WTC11 (cell line): ENCODE measurements at places on chromosomes 1 and 21. TPM values are rescaled to one million over a fixed set of nuclear protein-coding genes. Genes with fewer than 3 reads are reported as not detected.

Gene ZNF593
- 39.6 to 49.1 TPM (median 43.3 TPM) in 3 replicates for total RNA-seq

- peak; percentile 44 for DNase-seq
Measured at GRCh38 chr1:180181048-180181447, 26.4 kb downstream of the QSOX1 start.

GRCh38 chr1:227944931-227945890 is 2.5 kb downstream of the WNT9A start:
- no peak for DNase-seq

- DNase-seq, result no peak
Measured at GRCh38 chr1:53316766-53317581, 10.9 kb downstream of the LRP8 start.

Gene KRTAP7-1
- total RNA-seq, result not detected in 3 replicates

DNA sequence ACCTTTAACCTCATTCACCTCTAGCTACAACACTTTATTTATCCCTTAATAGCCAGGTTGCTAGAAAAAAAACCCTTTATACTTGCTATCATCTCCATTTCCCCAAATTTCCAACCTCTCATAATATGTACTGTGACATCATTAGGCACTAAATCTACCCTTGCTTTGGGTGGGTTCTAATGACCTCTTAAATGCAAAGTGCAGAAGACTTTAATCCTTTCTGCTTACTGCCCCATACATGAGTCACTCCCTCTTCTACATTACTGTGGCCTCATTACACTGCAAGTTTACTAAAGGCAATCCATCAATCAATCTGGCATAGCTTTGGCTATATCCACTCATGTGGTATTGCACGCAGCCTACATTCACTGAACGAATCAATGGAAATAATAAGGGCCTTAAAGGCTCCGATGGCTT is 353.3 kb downstream of the SMYD3 start:
- no peak for DNase-seq

Gene KHDC4
- total RNA-seq, result 46.0 to 64.4 TPM (median 59.8 TPM) in 3 replicates

- no peak for DNase-seq
Measured at GRCh38 chr21:14875704-14876523, 188.9 kb downstream of the NRIP1 start.

DNA sequence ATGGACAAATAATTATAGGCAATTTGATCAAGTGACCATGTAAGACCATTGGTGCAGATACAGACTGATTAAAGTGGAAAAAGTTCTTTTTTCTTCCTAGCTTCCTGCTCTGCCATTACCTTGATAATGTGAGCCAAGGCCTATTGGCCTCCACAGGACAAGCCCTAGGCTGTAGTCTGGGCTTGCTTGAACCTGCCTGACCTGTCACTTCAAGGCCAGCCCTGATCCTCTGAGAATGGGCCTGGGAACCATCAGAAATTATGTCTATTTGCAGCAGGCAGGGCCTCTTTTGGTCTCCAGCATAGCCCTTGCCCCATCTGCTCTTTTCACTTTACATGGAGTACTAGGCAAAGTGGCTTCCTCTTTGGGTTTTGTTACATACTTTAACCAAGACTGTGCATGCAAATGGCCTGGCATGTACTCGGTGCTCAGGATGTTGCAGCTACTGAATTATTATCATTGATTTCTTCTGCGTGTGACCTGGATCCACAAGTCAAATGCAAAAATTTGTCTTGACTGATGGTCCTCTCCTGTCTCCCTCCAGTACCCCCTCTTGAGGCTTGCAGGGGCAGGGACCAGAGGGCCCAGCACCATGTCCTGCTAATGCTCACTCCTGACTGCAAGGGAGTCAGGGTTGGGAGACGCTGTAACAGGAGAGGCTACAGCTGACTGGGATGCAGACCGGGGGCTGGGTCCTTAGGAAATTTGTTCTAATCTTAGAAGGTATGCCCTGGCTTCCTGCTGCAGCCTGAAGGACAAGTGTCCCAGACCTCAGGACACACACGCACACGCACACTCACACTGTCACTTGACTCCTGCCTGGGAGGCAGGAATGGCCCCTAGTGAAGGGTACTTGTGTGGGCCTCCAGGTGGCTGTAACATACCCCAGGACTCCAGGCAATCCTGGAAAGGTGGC is 39.4 kb downstream of the RCSD1 start:
- no peak for DNase-seq

GRCh38 chr1:176736015-176736414 is 273.0 kb downstream of the PAPPA2 start:
- no peak for DNase-seq

Gene INTS11
- total RNA-seq, result 144 to 170 TPM (median 160 TPM) in 3 replicates

Gene ARHGEF2
- 60.0 to 69.5 TPM (median 66.2 TPM) in 3 replicates for total RNA-seq

Gene OR2T35
- total RNA-seq, result not detected in 3 replicates

DNA sequence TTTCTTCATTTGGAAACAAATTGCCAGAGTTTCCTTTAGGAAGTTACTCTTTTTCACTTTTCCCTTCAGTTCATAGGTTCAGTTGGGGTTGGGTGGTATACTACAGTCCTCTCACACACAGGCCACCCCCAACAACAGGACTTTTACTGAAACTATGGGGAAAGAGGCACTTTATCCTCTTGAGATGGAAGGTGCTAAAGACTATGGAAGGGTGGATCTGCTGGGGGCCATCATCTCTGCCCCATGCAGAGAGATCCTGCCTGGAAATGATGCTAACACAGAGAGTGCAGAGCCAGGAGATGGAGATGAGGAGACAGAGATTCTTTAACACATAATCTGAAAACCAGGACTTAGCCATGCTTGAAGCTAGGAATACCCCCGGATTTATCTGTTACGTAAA is 24.3 kb downstream of the ILDR2 start:
- DNase-seq, result no peak

- no peak for DNase-seq
Measured at GRCh38 chr1:190170321-190170720, 307.3 kb downstream of the BRINP3 start.

DNA sequence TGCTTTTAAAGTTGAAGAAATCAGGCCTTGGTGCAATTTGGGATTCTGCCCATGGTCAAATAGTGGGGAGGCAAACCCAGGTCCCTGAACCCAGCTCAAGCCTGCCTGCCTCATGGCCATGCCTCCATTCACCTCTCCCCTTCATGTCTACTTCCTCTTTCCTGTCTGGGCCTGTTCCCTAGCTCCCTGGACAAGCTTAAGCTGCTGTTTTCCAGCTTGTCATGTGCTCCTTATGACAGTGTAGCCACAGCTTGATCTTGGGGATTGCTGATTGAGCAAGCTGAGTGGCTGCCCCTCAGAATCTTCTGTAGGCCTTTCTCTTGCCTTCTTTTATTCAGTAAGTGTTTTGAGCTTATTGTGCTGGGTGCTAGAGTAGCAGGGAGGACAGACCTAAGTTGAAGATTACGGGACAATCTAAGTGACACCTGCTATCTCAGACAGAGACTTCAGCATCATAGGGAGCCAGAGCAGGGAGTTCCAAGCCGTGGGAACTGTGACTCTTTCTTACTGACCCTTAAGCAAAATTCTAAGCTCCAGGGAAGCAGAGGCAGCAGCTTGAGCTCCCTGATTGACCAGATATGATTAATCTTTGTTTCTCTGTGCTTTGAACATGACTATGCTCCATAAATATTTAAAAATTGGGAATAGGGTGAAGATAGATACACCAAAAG is 520 bp upstream of the MR1 start:
- no peak for DNase-seq

DNA sequence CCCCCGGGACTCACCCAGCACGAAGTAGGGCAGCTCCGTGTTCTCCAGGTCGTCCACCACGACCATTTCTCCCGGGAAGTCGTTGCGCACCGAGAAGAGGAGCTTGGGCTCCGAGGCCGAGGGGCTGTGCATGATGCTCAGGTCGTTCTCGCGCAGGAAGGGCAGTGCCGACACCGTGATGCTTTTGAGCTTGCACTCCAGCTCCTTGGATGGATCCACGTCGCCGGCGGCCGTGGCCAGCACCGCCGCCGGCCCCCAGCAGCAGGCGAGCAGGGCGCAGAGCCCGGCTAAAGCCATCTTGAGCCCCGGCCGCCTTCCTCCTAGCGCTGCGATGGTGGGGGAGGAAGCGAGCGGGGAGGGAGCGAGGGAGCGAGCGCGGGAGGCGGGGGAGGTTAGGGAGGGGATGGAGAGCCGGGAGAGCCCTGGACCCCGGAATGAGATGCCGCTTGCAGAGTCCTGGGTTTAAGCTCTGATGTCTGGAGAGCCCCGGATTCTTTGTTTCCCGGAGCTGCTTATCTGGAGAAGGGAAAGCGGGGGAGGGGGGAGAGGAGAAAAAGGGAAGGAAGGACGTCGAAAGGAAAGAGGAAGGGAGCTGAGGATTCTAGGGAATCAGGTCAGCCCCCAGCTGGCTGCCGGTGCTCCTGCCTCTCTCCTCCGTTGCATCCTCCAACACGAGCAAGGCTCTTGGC is at the start of gene ASTN1:
ASTN1 (minus strand) TSS at position 333 of the 689 bp plus-strand sequence; CDS start at position 297, 36 bp downstream.
- DNase-seq, result peak; percentile 69

DNA sequence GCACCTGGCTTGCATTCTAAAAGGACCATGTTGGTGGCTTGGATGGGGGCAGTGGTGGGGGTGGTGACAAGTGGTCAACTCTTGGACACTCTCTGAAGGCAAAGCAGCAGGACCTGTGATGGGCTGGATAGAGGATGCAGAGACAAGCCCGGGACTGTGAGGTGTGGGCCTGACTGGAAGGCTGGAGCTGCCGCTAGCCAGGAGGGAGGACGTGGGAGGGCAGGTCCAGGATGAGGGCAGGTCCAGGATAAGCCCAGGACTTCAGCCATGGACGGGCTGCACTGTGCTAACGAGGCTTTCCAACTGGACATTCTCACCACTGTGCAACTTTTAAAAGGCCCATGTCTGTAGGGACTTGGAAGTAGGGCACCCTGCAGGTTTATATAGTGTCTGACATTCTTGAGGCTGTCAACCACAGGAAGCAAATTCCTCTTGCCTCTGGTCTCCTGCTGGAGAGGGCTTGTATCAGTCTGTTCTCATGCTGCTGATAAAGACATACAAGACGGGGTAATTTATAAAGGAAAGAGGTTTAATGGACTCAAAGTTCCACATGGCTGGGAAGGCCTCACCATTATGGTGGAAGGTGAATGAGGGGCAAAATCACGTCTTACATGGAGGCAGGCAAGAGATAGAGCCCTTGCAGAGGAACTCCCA is 8.3 kb upstream of the C1orf167 start:
- no peak for DNase-seq

GRCh38 chr1:23618586-23619083 is 59.3 kb upstream of the ID3 start:
- no peak for DNase-seq

GRCh38 chr21:20570824-20571232 is 427.4 kb upstream of the NCAM2 start:
- peak; percentile 47 for DNase-seq

Gene AXDND1
- total RNA-seq, result 0.18 TPM in 1 of 3 replicates, not detected in the others

- DNase-seq, result no peak
Measured at GRCh38 chr1:15943992-15944307, 32.0 kb downstream of the ZBTB17 start.

DNA sequence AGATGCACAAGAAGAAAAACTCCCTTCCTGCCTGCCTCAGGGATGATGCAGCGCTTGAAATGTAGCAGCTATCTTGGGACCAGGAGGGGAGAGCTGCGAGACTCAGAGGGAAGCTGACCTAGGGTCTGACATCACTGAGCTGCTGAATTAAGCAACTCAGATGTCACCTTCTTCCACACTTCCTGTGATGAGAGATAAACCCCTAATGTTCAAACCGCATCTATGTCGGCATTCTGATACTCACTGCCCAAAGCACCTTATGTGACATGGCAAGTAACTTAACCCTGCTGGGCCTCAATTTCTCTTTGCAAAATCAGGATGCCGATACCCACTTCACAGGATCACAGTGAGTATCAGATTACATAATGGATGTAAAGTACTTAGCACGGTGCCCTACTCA is 9.1 kb upstream of the AK2 start:
- no peak for DNase-seq

- DNase-seq, result no peak
Measured at GRCh38 chr1:24266398-24266941, 52.7 kb upstream of the GRHL3 start.

DNA sequence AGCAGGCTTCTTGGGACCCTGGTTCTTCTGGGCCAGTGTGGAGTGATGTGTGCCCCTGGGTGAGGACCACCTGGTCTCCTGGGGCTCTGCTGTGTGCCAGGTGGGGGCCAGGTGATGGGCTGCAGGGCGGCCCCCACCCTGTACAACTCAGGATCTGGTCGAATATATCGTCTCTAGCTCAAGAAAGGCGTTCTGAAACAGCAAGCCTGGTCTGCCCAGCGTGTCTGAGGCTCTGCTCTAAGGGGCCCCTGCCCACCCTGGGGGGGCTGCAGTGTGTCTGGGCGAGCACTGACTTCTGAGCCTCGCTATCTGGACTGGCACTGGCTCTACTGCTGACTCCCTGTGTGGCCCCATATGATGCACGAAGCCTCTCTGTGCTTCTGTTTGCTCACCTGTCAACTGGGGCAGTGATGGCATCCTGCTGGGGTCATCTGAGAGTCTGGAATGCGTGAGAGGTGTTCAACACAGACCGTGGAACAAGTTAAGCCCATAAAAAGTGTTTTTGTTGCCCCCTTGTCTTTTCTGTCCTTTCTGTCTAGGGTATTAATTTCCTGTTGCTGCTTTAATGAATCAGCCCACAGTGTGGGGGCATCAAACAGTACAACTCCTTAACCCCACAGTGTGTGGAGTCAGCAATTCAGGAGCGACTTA is 56.0 kb upstream of the TRAPPC10 start:
- DNase-seq, result no peak

- DNase-seq, result no peak
Measured at GRCh38 chr1:51190961-51191360, 45.1 kb upstream of the RNF11 start.

- no peak for DNase-seq
Measured at GRCh38 chr1:184075055-184076029, 23.8 kb downstream of the TSEN15 start.

- DNase-seq, result no peak
Measured at GRCh38 chr1:214418391-214418790, 133.0 kb downstream of the PTPN14 start.

GRCh38 chr21:32334980-32335531 is 36.4 kb downstream of the MRAP start:
- DNase-seq, result no peak
